ENCODE measurements at places on chromosomes 4 and X.

GRCh38 chr4:8391972-8392371 is 48.6 kb downstream of the ACOX3 start:
- no peak for DNase-seq

DNA sequence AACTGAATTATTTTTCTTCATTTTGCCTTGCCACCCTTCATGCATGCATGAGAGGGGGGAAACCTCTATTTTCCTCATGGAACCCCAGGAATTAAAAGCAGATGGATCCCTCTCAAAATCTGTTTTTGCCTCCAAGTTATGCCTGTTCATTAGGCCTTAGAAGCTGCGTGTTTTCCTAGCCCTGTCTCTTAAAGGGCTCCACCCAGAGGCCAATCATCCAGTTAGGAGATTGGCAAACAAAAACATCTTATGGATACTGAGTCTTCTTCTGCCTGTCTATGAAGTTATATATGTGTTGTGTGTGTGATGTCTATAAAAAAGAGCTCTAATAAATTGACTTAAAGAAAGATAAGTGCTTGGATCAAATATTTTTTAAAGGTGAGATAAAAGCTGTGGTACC is 142.9 kb downstream of the ANAPC10 start:
- DNase-seq: no peak

DNA sequence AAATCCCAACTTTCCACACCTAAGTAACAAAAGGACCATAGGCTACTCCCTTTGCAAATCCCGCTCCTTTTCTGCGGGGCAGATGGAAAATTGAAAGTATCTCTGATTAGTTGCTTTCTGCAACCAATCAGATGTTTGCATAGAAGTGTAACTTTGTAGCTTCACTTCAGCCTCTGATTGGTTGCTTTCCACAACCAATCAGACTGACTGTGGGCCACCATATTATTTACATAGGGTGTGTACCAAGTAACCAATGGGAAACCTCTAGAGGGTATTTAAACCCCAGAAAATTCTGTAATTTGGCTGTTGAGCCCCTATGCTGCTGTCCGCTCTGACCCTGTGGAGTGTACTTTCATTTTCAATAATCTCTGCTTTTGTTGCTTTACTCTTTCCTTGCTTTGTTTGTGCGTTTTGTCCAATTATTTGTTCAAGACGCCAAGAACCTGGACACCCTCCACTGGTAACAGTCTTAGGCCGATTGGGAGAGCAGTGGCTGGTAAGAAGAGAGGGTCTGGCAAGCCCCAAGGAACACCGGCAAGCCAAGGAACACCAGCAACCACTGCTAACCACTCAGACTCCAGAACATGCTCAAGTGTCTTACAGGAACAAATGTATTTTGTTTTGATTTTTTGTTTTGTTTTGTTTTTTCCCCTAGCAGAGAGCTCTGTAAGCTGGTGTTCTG is 125.5 kb upstream of the MAP3K15 start:
- no peak for DNase-seq

DNA sequence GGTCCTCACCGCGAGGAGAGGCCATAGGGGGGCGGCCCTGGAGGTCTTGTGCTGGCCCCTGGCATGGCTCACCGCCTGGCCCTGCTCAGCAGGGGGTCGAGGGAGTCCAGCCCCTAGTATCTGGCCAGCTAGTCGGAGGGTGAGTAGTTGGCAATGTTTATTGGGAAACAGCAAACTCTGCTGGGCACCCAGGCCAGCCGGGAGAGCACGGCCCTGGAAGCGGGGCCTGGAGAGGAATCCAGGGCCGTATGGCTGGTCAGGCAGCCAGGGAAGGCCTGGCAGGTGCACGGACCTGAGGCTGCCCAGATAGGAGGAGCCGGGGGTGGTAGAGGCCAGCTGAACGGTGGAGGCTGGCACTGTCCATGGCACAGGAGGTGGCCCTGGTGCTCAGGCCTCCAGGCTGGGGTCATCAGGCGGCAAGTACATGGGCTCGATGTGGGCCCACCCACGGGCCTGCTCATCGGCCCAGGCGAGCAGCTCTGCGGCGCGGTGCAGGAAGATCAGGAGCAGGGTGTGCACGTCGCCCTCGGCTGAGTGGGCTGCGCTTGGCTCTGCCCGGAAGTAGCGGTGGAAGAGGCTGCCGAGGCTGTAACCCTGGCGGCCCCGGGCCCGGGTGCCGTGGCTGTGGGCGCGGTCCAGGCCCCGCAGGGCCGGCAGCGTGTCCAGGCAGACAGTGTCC is 1.4 kb downstream of the TREX2 start:
- no peak for DNase-seq

DNA sequence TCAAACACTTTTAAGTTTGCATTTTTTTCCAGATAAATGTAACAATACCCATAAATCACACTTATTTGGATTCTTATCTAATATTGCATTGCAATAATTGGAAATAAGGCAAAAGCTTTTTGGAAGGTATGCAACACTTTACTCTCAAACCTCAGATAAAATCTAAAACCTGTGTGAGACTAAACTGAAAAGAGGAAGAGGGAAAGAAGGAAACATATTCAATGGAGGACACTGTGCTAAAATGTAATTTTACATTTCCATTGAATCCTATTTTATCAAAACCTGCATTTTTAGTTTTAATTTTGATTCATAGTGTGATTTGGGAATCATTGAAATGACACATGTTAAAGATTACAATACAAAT is 99.4 kb downstream of the HPGD start:
- DNase-seq: no peak

DNA sequence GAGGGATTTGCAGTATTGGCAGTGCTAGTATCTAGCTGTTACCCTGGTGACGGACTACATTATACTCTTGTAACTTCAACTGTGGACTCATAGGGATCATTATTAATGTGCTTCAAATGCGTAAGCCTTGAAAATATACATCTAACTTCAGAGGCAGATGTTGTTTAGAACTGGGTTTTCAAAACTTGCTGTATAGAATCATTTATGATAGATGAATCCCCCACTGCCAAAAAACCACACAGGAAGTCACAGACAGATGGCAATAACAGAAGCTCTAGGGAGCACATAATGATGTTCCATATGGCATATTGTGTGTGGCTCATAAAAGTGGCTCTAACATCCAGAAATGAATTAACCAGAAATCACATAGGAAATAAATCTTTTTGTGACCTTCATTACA is 62.3 kb upstream of the RELL1 start:
- DNase-seq: no peak

- no peak for DNase-seq
Observed at GRCh38 chrX:52923781-52924241, 26.7 kb downstream of the FAM156B start.

DNA sequence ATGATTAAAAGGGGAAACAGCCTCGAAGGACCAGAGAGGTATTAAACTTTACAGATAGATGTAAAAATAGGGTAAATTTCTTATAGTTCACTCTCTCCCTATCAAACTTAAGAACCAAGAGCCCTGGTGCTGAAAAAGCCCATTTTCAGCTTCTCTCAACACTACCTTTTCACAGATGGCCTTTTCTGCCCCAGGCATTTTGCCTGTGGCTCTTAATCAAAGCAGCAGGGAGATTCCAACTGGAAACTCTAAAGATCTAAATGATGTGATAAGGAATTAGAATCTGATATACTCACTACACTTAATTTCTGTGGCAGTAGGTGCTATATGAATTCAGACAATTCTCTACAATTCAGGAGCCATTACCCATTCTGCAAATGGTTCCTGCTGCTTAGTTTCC is 60.0 kb downstream of the AMMECR1 start:
- DNase-seq: no peak

DNA sequence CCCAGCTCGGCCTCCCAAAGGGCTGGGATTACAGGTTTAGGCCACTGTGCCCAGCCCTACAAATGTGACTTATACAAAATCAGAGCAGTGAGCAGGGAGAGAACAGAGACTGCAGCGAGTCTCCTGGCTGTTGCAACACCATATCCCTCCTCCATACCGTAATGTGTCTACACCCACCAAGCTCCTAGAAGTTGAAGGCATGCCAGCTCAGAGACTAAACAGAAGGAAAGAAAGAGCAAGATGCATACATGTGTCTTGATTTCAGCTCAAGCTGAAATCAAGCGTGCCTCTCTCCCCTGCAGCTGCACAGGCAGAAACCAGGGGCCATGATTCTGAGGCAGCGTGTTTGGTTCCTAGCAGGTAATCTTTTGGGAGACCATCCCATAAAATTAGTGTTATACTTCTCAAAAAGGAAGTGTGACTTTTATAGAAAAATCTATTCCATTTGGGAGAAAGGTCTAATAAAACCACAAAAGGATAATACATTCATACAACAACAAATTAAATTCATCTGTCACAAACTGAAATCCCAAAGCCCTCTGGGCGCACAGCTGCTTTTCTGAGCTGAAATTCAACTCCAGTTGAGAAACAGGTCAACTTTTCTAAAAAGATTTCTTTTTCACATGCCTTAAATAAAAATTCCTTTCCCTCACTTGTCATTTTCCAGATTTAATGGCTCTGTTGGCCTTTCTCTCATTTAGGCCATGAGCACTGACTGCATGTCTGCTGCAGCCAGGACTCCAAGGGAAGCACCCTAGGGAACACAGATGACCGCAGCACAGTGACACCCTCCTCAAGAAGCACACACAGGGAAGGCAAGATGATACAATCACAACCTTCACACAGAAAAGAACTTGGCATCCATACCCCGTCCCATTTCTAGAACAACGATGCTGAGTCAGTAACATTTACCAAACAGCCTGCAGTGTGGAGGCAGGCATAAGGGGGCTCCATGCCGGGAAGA is 34.4 kb downstream of the AFAP1 start:
- DNase-seq: no peak

GRCh38 chrX:132491191-132491590 is 2.4 kb upstream of the MBNL3 start:
- no peak for DNase-seq

GRCh38 chrX:3119376-3119775 is 78.1 kb downstream of the ARSF start:
- no peak for DNase-seq

GRCh38 chr4:145679520-145679919 is 426 bp upstream of the C4orf51 start:
- DNase-seq: no peak

DNA sequence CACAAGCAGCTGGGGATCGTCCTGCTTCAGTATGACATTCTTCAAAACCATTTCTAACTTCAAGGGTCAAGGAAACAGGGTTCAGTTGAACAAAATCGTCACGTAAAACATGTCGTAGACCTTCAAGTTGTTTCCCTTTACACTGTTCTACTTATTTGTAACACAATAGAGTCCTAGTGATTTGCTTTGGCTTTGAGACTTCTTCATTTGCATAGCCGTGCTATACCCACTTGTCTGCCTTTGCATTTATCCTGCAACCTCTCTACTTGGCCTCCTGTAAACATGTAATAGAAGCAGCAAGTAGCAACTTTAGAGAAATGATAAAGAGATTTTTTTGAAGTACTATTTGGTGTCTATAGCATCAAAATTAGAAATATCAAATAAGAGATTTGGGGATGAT is 194.9 kb downstream of the SLC7A11 start:
- DNase-seq: no peak

DNA sequence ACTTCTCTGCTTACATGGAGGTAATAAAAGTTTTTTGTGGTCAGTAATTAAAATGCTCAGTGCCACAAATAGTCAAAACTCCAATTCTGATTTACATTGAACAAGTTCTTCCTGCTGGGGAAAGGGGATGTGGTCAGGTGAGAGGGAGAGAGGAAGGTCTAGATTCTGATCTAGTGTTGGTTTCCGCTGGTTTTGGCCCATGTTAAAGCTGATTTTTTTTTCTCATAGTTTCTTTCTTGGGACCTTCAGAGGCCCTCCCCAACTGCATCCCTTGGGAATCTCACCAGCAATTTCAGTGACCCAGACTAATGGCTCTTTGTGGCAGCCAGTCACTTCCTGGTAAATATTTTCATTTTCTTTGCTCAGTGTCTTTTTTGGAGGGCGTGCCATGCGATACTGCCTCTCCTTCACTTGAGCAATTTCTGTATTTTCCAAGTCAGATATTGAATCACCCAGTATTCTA is 332.7 kb downstream of the RAPGEF2 start:
- no peak for DNase-seq

- no peak for DNase-seq
Observed at GRCh38 chrX:155819966-155820491, 61.1 kb upstream of the VAMP7 start.

DNA sequence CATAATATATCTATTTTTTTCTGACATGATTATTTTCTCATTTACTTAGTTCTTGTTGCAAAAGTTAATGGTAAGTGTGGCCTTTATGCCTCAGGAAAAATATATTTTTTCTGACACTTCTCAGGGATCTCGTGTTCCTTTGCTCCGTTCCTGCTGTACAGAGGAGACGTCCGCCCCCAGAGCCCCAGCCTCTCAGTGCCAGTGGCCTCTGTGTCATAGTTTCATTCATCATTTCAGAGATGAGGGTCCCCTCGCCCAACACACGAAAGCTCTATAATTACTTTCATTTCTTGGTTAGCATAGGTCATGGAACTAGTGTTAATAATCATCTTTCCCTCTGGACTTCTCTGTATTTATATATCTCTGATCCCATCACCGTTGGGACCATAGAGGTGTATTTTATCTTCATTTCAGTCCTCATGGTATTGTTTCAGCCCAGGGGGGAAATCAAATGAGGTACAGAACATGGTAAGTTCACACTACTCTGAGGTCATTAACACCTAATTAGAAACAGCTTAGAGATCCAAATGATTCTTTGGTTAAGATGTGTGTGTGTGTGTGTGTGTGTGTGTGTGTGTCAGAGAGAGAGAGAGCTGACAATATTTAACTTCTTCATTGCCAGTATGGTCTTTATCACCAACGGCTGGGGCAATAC is 631.1 kb upstream of the TENM3 start:
- no peak for DNase-seq

DNA sequence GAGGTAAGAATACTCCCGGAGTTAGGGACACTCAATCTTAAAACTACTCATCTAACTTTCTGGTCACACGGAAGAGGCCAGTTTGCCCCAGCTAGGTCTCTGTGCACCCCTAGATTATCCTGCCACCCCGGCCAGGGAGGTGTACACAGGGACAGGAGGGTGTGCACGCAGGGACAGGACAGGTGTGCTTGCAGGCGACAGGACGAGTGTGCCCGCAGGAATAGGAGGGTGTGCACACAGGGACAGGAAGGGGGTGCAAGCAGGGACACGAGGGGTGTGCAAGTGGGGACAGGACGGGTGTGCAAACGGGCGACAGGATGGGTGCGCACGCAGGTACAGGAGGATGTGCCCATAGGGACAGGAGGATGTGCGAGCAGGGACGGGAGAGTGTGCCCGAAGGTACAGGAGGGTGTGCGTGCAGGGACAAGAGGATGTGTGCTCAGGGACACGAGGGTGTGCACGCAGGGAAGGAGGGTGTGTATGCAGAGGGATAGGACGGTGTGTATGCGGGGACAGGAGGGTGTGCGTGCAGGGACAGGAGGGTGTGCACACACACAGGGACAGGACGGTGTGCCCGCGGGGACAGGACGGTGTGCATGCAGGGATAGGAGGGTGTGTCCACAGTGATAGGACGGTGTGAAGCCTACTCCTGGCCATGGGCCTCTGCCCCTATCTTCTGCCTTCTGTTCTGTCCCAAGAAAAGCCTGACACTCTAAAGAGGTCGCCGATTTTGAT is 4.1 kb downstream of the TMEM271 start:
- no peak for DNase-seq

All from stimulated activated CD8-positive, alpha-beta memory T cell treated with anti-CD3 and anti-CD28 coated beads, Interleukin-4, amount 100 ng/mL, for 1 hour (primary cell).